RWPE1 (cell line): ENCODE measurements at places on chromosomes 13 and 19.

DNA sequence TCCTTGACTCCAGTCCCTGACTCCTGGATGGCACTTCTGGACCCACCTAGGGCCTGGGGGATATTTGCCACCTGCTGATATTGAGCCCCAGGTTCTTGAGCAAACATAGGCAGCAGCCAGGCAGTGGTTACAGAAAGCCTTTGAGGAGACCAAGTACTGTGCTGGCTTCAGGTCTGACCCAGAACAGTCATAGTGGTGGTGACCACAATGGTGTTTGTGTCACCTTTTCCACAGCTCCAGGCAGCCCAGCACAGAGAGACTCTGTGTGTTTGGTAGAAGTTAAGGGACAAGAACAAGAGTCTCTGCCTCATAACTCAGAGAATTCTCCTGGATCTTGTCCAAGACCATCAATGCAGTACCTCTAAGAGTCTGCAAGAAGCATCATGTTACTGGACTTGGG lies 14.6 kb upstream of the CLC start:
- DNase-seq, result no peak

GRCh38 chr13:101623470-101624209 lies 171.2 kb downstream of the ITGBL1 start:
- peak; percentile 16 for DNase-seq

GRCh38 chr19:50669302-50670101 lies 20.3 kb downstream of the C19orf81 start:
- DNase-seq, result peak; percentile 29

- DNase-seq, result no peak
Observed at GRCh38 chr13:59643906-59644626, 519.7 kb downstream of the DIAPH3 start.

DNA sequence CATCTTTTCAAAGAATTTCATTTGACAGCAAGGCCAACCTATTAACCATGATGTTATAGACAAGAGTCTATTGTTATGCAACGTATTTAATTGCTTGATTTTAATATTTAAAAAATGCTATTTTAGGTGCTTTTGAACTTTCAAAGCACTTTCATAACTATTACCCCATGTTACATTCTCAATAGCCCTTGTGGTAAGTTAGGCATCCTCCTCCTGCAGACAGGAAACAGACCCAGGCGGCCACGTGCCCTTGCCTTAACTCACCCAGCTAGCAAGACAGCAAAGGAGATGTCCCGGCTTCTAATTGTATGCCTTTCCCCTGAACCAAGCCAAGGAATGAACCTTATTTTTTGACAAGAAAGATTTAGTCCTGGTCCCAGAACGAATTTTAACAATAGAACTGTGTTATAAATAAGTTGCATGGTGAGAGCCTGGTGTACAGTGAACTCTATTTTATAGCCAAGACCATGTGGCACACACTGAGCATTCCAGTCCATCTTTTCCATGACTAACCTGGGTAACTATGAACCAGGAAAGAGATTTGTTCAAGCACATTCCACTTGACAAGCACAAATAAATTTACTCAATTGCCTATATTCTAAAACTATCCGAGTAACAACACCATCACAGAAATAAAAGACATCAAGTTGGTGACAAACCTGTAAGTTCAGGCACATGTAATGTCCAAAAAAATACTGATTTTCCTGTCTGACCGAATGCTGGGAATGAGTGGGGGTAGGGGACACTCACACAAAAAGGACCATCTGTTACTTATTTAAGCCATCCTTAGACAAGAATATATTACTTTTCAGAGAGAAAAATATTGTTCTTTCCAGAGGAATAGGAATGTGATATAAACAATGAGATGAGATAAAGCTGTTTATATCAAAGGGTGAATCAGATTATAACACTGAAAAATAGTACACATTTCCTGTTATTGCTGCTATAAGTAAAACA lies 163.0 kb downstream of the EFNB2 start:
- DNase-seq, result no peak

- DNase-seq, result no peak
Observed at GRCh38 chr19:1046836-1047695, 7.2 kb downstream of the ABCA7 start.

DNA sequence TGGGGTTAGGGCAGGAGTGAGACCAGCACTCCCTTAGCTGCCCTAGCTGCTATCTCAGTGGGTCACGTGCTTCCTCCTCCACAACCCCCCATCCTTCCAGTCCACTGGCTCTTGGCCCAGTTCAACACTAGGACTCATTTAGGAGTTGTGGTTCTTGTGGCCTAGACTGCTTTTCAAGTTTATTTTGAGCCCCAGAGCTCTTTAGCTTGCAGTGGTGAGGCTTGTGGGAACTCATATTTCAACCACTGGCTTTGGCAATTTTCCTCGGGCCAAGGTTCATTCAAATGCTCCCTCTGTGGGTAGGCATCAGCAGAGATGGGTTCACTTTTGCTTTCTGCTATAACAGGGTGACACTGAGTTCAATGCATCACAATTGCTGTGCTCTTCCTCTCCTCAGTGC lies 436.2 kb upstream of the SLITRK5 start:
- no peak for DNase-seq

GRCh38 chr13:80716610-80717081 lies 375.7 kb upstream of the SPRY2 start:
- DNase-seq, result no peak

- DNase-seq, result no peak
Observed at GRCh38 chr13:63972328-63972727, 2556.7 kb upstream of the PCDH20 start.

DNA sequence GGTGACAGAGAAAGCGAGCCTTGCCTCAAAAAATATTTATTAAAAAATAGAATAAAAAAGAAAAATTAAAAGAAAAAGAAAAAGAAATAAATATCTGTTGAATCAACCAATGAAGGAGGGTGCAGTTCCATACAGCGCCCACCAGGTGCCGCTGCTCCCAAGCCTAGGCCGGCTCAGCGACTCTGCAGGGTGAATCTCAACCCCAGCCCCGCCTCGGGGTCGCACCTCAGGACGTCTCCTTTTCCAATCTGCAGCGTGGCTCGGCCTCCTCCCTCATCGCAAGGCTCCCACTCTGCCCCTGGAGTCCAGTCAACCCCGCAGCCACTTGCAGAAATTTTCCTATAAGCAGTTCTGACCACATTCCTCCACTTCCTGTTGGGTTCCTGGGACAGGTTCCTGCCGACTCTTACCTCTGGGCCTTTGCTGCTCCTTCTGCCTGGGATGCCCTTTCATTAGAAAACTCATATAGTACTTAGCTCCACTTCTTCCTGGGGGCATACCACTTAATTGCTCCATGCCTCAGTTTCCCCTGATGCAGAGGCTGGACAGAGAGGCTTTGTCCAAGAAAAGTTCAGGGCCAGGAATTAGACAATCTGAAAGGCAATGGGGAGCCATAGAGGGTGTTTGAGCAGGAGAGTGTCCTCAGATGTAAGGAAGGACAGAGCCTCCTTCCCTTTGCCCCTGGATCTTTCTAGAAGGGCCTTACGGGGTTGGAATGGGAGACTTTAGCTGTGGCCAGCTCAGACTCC lies 24.3 kb downstream of the NFILZ start:
- DNase-seq, result peak; percentile 67

DNA sequence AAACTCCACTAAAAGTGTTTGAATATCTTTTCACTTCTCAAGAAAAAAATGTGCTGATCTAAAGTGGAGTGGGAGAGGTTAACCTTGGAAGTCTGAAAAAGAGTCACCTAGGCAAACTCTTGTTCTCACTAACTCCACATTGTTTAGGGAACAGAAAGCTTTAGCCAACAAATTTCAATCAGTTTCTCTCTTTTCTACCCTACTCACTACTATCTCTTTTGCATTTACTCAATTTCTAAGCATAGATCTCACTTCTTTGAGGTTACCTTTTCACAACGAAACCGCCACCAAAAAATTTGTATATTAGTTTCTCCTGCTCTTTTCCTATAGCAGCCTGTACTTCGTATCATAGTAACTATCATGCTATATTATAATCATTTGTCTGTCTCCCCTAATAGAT lies 6.3 kb downstream of the NHLRC3 start:
- DNase-seq, result no peak

DNA sequence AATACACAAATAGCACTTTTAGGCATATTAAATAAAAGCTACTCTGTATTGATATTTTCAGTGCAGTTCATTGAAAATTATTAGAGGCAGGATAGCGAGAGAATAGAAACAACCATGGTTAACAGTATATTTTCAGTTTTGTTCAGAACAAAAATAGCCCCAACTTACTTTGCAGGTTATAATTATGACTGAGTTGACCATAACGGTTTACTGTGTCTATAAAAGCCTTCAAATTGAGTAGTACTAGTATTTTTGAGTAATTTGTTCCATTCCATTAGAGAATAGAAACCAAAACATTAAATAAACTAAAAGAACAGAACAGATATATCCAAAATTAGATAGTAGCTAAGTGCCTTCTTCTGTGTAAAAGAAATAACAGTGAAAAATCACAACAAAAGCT lies 1108.4 kb upstream of the PCDH20 start:
- no peak for DNase-seq

GRCh38 chr19:52896431-52897137 lies 851 bp downstream of the ZNF320 start:
- DNase-seq, result peak; percentile 33

DNA sequence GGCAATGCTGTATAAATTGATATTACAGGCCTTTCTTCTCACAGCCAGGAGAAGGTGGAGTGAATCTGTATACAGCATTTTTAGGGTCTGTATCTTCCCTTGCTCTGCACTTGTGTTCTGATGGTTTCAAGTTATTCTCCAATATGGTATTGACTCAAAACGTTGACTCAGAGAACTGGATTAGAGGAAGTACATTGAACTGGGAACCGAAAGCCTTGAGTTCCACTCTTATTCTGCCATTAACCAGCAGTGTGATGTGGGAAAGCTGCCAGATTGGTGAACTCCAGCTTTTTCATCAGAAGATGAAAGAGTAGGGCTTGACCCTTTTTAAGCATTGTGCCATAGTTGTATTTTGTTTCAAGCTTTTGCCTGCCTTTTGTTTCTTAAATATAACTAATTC lies 167.7 kb downstream of the SPRY2 start:
- no peak for DNase-seq

DNA sequence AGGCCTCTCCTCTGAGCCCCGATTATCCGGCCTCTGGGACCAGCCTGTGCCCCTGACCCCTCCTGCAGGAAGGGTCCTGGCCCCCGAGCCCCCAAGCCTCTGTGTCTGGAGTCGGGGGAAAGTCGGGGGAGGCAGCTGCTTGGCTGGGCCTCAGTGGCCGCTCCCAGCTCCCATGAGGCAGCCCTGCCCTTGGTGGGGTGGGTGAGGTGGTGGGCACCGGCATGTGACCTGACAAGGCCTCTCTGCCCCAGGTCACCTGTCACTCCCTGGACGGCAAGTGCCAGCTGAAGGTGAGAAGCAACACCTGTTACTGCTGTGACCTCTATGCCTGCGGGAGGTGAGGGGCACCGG lies 41.5 kb downstream of the TMEM255B start:
- no peak for DNase-seq

- no peak for DNase-seq
Observed at GRCh38 chr13:96947343-96947910, 46.8 kb downstream of the OXGR1 start.

GRCh38 chr19:33385956-33386355 lies 12.4 kb downstream of the CEBPG start:
- no peak for DNase-seq

GRCh38 chr13:27489456-27489855 lies 39.1 kb upstream of the MTIF3 start:
- DNase-seq, result no peak

GRCh38 chr19:5041168-5041912 lies 72.4 kb downstream of the KDM4B start:
- no peak for DNase-seq

GRCh38 chr13:46624821-46625220 lies 71.9 kb downstream of the LRCH1 start:
- no peak for DNase-seq

DNA sequence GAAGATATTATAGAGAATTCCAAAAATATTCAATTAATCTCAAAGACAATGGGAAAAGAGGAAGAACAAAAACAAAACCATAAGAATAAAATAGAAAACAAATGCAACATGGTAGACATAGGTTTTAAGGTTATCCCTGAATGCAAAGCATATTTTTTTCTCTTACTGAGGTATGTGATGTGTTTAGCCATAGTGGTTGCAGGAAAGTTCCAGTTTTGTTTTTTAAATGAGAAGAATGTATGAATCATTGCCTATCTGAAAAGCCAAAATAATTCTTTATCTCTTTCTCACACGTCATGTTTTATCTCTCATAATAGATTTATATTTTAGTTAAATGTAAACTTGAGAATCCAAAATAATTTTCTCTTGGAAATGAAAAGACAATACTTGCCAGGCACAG lies 2591.7 kb upstream of the PCDH20 start:
- no peak for DNase-seq

- no peak for DNase-seq
Observed at GRCh38 chr19:16261584-16262368, 62.9 kb upstream of the KLF2 start.

DNA sequence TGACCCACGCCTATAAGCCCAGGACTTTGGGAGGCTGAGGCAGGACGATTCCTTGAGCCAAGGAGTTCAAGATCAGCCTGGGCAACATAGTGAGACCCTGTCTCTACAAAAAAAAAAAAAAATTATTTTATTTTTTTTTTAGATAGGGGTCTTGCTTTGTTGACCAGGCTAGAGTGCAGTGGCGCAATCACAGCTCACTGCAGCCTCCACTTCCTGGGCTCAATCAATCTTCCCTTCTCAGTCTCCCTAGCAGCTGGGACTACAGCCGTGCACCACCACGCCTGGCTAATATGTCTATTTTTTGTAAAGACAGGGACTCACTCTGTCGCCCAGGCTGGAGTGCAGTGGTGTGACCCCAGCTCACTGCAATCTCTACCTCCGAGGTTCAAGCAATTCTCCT lies 4.7 kb downstream of the C19orf38 start:
- no peak for DNase-seq

DNA sequence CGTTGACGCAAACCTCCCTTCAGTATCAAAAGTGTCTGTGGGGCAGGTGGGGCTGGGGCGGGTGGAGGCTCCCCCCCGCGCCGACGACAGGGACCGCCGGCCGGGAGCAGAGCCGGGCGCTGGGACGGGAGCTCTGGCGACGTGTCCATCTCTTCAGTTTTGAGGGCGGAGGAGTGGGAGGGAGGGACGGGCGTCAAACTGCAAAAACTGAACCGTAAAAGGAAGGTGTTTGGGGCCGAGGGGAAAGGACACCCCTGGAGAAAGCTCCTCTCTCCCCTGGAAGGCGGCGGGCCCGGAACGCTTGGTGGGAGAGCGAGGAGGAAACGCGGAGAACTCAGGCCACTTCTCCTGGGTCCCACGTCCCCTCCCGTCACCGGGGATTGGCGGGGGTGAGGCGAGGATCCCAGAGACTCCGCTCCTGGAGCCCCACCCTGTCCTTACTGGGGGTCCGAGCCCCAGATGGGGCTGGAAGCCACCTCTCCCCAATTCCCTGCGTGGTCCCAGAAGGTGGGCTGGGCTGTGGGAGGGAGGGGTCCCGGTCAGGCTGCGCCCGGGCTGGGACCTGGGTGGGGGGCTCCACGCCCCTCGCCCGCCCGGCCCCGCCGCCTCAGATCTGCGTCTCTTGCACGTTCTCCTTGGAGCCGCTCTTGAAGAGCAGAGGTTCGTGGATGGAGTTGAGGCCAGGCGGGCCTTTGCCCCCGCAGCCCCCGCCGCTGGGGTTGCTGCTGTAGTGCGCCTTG lies 3.4 kb upstream of the ASPDH start:
- no peak for DNase-seq
